ENCODE measurements at places on chromosomes 13 and 19.
A peak's percentile ranks its signal among the peaks of the same experiment; 100 is the strongest.

GRCh38 chr19:43651758-43652545 lies 12.3 kb upstream of the CADM4 start:
- peak; percentile 68 for DNase-seq

GRCh38 chr19:16330368-16330801 lies 5.8 kb downstream of the KLF2 start:
- DNase-seq, result peak; percentile 93

GRCh38 chr19:15199661-15200552 lies 888 bp downstream of the NOTCH3 start:
- DNase-seq, result peak; percentile 52

GRCh38 chr13:63149375-63149774 lies 1733.7 kb upstream of the PCDH20 start:
- no peak for DNase-seq

DNA sequence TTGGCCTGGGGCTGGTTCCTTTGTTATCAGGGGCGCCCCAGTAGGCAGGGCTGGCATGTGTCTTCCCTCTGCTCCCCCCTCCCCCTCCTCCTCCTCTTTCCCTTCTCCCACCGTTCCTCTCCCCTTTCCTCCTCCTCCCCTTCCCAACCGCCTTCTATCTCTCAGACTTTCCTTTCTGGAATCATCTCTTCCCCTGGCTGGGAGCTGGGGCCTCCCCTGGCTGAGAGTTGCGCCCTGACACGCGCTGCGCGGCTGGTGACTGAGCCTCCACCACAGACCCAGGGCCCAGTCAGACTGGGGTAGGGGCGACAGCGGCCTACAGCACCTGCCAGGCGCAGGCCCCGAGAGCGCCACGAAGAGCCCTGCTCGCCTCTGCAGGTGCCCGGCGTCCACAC lies 2.8 kb downstream of the PNMA8B start:
- DNase-seq, result no peak

GRCh38 chr13:41457589-41458186 lies 338 bp downstream of the RGCC start:
- peak; percentile 40 for DNase-seq

- DNase-seq, result peak; percentile 96
Observed at GRCh38 chr19:39409208-39410016, 2.8 kb downstream of the ZFP36 start.

DNA sequence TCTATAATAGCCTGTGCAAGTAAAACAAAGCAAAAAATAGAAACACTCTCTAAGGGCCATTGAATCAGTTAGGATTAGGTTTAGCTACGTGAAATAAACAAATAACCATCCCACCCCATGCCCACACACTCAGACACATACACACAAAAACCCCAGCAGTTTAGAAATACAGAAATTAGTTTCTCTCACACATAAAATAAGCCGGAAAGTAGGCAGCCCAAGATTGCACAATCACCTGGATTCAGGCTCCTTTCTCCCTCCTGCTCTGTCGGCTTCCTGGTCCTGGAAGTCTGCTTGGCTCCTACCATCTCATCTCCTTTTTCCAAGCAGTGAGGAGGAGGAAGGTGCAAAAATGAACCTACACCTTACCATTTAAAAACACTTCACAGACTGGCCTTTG lies 22.6 kb upstream of the USP12 start:
- peak; percentile 71 for DNase-seq

- peak; percentile 49 for DNase-seq
Observed at GRCh38 chr19:2495651-2496316, 19.9 kb downstream of the GADD45B start.

- DNase-seq, result no peak
Observed at GRCh38 chr13:111978546-111978945, 88.4 kb upstream of the SOX1 start.

- DNase-seq, result peak; percentile 20
Observed at GRCh38 chr19:18637673-18638630, 1.1 kb downstream of the KLHL26 start.

- no peak for DNase-seq
Observed at GRCh38 chr13:43431841-43432240, 354.9 kb downstream of the ENOX1 start.

DNA sequence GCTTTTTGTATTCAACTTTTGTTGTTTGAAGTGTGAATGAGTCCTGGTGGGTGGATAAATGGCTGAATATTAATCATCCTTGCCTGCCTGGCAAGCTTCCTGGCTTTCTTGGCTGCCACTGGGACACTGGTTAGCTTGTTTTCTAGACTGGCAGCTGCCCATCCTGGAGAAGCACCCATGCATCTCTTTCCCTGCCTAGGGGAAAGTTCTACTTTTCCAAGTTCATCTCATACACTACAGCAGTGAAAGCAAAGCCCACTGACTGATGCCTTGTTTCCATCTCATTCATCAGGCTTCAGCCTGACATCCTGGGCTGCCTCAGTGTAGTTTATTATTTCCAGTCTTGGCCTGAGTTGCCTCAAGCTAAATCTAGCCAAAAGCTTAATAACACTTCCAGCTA lies 244.8 kb downstream of the PCDH20 start:
- no peak for DNase-seq

GRCh38 chr13:49213539-49213938 lies 6.6 kb upstream of the MLNR start:
- DNase-seq, result no peak

DNA sequence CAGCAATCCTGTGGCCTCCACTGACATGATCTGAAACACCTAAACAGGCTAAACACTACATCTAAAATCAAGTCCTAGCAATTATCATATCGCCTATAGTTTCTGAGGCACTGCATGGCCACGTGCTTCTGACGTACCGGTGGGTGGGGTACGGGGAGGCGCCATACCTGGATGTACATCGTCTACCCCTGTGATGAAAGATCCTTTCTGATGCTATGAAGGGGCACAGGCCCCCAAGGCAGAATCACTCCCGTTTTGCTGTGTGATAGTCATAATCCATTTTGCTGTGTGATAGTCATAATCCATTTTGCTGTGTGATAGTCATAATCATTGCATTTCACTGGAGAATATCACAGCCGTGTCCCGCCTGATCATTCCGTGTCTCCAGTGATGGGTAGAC lies 118.7 kb upstream of the SOX1 start:
- no peak for DNase-seq

- DNase-seq, result no peak
Observed at GRCh38 chr13:58617880-58618665, 986.5 kb downstream of the PCDH17 start.

- DNase-seq, result no peak
Observed at GRCh38 chr13:37194428-37194861, 89.0 kb upstream of the CSNK1A1L start.

Data from suppressor macrophage treated with lipopolysaccharide for 1 hour (primary cell).